EL (cell line): ENCODE measurements at places on chromosomes 11 and 22.

DNA sequence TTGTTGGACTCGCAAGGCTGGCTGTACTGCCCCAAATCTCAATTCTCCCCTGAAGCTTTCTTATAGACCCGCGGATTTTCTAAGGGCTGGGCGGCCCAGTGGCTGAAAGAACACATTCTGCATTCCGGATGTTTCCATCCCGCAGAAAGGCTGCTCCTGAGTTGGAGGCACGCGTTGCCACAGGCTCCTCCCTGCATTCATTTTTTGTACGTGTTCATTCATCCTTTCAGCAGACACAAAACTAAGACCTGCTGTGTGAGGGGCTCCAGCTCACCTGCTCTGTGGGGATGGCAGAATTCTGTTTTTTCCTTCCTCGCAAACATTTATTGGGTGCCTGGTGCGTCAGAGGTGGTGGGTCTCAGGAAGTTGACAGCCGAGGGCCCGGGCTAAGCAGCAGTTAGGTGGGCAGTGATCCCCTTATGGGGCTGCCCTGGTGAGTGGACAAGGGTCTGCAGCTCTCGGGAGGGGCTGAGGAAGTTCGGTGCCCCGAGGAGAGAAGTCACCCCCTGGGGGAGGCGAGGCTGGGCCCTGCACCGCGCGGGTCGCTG is 23.7 kb downstream of the SHANK3 start:
- no peak for DNase-seq

DNA sequence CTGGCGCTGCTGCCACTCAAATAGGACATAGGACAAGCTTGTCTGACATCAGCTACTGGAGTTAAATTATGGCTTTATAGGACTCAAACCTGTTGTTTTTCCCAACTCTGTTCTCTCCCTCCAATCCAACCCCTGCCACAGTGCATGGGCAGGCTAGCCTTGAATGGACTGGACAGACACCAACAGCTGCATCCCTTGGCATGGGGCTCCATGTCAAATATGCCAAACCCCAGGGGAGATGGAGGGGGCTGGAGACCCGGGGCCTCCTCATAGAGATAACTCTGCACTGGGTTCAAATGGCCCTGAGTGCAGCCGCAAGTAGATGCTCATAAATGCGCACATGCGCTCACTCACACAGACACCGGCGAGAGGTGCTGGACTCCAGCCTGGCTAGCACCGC is 28.9 kb downstream of the CD5 start:
- DNase-seq = no peak

DNA sequence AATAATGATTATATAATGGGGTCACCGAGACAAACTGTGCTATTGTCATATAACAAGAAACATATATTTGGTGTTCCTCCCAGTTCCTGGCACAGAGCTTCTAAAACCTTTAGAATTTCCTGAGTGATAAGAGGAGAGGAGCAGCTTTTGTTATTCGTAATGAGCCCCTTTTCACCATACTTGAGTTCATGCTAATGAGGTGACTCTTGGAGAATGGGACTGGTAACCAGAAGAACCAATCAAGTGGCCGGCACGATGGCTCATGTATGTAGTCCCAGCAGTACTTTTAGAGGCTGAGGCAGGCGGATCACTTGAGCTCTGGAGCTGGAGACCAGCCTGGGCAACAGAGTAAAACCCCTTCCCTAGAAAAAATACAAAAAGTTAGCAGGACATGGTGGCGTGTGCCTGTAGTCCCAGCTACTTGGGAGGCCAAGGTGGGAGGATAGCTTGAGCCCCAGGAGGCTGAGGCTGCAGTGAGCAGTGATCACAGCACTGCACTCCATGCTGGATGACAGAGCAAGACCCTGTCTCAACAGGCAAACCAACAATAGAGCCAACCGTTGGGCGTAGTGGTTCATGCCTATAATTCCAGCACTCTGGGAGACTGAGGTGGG is 62.7 kb upstream of the FTH1 start:
- no peak for DNase-seq

DNA sequence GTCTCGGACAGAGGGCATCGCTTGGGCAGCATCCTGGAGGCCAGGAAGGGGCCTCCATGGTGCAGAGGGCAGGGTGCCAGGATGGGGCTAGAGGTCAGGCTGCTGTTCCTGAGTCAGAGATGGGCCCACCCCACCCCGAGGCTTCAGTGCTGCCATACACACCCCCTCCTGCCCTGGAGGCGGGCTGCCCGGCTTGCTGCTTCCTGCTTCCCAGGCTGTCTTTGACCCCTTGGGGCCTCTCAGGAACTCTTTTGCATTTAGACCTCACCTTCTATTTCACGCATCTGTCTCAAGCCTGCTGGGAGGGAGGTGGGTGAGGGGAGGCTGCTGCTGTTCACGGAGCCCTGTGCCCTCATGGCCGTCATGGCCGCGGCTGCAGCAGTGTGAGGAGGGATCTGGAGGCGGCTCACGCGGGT is 6.6 kb upstream of the GRAMD4 start:
- peak; percentile 37 for DNase-seq

GRCh38 chr11:102144357-102145355 is 34.4 kb downstream of the YAP1 start:
- peak; percentile 47 for DNase-seq

DNA sequence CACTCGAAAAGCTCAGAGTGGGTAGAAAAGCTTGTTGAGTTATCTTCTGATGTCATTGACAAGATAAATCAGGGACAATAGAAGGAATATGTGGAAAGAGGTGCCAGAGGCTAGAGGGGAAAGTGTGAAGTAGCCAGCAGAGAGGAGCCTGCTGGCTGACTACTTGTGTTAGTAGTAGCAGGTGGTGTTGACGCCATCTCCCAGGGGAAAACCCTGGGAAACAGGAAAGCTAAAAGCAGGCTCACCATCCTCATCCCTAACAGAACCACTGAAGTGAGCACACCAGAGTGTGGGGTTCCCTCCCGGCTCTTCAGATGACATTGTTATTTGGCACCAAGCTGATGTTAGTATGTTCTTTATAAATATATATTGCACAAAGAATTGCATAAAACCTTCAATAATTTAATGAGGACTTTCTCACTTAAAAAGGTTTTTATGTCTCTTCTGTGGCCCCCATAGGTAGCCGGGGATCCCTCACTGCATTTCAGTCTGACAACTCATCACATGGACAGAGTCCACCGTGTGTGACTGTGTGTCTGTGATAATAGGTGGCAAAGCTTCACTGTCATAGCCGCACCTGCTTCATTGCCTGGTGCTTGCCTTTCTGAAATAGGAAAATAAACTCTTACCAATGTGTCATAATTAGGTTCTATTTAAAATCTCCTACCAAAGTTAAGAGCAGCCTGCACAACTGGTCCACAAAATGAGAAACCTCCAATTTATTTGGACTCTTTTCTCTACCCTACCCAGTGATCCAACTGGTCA is 63.2 kb upstream of the TOP3B start:
- DNase-seq = no peak

DNA sequence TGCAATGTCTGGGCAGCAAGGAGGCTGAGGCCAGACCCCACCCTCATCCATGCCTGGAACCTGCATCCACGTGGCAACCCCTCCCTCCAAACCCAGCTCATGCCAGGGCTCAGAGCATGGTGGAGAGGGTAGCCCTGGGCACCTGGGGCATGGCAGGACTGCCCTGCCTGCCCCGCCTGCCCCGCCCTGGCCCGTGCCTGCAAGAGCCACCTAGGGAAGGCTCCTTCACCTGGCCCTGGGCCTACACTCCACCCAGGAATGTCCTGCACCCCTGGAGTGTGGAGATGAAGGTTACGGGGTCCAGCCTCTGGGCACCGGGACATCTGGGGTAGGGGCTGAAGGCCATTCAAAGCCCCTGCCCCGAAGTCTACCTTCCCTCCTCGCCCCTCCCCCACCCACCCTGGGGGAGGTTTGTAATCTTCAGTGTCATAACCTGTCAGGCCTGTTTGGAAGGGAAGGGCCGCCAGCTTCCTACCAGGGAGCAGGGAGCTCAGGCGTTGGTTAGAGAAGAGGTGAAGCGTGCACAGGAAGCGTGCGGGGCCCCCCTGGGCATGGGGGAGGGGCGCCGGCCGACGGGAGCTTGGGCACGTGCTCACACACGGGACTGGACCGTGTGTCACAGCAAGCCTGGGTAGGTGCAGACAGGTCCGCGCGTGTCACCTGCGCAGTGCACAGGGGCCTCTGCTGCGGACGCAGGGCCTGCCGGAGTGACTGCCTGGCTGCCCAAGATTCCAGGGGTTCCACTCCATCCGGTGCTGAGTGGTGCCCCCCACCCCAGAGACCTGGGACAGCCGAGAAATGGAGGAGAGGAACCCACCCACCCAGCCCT is 30.7 kb upstream of the TH start:
- no peak for DNase-seq

DNA sequence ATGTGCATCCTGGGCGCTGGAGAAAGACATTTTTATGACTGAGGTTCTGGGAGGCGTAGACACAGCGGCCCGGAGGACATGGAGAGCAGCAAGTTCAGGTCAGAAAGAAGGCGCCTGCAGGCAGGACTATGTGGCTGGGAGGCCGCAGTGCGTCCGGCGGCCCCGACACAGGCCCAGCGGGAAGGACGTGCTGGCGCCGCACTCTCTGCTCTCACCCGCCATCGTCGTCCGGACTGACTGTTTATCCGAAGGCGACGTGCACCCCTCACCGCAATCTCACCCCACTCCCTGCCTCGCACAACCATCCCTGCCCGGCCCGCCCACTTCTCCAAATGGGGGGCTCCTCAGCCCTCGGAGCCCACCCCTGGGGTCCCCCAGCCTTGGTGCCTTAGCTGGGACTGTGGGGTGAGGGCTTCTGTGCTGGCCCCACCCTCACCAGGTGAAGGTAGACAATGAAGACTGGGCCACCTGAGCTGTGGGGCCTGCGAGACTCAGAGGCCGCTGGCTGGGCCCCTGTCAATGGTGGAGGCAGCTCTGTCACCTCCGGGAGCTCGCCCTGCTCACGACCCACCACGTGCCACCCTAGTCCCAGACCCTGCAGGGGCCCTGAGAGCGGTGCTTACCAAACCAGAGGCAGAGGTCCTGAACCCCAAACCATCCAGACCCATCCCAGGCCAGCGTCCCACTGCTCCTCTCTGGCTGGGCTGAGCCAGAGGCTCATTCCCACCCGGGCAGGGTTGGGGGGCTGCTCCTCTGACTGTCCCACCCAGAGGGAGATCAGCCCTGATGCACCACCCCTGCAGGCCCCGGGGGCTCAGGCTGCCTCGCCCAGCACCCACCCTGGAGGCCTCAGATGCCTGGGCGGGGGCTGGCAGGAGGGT is 16.2 kb upstream of the MUC5B start:
- DNase-seq = no peak

- no peak for DNase-seq
Observed at GRCh38 chr11:66467756-66468155, 1.1 kb downstream of the PELI3 start.
